Central memory CD8-positive, alpha-beta T cell (primary cell): ENCODE measurements at places on chromosomes 13 and 19.

DNA sequence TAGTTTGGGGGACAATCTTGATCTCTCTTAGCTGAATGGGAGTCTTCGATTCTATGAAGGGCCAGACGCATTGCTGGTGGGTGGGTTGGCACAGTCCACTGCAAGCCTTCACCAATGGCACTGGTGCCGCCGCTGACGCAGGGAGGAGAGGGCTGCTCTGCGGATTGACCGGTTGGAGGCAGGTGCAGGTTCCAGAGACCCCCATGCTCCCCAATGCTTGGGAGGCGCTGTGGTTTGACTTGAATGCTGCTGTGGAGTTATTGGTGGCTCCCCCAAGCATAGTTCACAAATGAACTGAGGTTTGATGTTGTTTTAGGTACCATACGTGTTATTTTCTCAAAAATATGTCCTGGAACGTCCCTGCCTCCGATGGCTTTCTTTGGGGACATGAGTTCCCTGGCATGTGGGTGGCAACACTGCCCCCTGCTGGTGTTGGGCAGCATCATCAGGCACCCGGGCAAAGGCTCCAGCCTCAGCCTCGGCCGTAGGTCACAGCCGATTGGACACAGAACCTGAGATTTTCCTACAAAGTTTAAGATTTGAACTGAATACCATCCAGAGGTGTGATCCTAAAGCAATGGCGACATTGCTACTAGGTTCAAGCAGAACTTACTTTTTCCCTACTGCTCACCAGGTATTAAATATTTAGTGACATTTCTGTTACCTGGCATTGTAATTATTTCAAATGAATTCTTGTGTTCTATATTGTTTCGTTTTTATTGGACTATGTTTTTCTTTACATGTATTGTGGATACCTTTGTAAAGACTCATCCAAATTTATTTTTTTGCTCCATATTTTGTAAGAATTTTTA lies 95.5 kb downstream of the ANKRD10 start:
- DNase-seq: peak; percentile 64

DNA sequence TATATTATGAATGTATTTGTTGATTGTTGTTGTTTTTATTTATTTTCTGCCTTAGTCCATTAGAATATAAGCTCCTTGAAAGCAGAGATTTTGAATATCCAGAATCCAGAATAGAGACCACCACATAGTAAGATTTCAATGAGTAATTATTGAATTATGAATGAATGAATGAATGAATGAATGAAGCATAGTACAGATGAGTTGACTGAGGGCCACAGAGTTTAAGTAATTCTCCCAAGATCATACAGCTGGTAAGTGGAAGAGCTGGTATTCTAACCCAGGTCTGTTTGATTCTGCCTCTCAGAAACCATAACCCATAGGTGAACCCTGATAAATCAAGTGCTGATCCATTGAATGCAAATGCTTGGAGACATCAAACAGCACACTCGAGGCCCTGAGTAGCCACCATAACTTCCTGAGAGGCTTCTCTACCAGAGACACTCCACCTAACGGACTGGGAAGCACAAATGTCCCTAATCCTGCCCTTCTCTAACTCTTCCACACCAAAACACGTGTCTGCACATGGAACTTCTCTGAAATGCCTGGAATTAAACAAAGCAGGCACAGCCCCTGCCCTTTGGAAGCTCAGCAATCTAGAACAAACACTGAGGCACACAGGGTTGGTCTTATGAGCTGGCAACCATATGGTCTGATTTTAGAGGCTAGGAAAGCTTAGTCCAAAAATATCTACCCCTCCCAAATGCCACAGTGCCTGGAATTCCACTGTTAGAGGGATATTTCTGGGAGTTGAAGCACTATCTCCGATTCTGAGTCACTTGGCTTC lies 190.1 kb downstream of the FOXO1 start:
- DNase-seq: no peak

DNA sequence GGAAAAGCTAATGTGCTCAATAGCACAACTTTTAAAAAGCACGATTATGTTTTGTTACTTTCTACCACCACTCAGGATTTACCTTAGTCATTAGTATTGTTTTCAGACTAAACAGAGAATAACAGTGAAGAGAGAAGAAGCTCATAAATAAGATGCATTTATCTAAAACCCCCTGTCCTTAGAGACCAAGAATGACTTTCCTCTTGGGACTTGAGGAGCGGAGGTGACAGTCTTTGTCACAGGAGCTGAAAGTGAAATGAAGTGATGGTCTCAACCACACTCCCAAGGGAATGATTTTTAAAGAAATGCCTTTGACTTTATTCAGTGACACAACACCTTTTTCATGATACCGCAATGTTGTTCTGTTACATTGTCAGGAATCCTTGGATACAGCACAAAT lies 190.6 kb upstream of the NBEA start:
- DNase-seq: no peak

DNA sequence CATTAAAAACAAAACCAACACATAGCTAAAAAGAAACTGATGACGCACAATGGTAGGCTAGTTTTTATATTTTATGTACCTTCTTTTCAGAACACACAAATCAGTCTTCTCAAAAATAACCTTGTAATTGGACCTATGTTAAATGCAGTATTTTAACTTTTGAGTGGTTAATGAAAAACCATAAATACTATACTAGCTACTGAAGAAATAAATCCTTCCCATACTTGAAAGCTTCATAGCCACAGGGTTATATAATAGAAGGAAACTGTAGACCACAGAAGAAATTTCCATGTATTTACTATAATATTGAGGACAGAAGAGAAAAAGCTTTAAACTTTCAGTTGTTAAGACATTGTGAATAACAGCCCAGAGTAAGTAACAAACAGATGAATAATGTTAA lies 1094.3 kb upstream of the SLC10A2 start:
- no peak for DNase-seq

DNA sequence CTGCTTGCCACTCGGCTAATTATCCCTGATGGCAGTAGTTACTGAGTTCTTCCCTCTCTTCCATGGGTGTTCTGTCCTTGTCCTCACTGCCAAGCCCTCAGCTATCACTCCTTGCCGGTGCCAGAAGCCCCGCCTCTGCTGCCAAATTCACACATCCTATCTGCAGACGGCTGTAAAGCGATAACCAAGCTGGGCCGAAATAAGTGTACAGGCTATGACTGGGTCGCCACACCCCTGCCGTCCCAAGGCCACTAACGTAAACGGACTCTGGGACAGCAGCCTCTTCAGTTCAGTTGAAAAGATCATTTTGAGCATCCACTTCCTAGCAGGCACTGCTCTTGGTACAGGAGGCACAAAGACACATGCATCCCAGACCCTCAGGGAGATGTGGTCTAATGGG lies 13.3 kb downstream of the SLC7A1 start:
- DNase-seq: no peak

GRCh38 chr19:54626757-54627156 lies 3.5 kb upstream of the LILRB1 start:
- no peak for DNase-seq

DNA sequence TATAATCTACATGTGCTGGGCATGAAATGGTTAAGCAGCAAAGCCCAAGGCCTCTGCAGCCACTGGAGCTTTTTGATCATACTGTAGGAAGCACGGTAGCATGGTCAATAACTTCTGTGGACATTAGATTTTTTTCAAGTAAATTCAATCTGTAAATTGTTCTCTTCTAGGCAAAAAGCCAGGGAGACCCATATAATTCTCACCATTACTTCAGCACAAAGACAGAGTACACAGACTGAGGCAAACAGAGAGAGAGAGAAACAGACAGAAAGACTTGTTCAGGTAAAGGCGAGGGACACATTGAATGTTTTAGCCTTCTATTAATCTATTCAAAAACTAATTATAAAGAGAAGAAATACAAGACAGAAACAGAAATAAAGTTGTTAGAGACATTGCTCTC lies 349.4 kb downstream of the RFC3 start:
- no peak for DNase-seq

DNA sequence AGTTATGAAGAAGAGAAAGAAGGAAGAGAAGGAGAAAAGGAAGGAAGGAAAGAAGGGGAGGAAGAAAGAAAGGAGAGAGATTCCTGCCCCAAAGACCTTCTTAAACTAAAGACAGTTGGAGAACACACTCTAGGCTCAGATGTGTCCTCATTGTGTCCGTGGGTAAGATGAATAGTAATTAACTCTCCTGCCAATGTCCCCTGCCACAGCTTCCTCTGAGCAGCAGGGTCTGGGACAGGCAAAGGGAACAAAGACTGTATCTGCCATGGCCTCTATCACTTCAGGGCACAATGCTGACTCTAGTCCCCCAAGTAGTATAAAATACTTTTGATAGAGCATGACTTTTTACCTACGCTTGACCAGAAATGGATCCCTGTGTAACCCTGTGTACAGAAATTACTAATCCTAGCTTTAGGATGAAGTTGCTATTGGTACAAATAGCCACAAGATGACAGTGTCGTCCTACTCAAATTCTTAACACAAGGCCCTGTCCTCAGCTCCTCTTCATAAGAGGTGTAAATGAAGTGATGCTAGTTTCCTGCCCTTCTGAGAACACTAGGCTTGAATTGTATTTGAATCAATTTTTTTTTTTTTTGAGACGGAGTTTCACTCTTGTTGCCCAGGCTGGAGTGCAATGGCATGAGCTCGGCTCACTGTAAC lies 186.2 kb upstream of the GPR12 start:
- DNase-seq: no peak

- DNase-seq: no peak
Observed at GRCh38 chr13:20438801-20439200, 86.9 kb downstream of the CRYL1 start.

DNA sequence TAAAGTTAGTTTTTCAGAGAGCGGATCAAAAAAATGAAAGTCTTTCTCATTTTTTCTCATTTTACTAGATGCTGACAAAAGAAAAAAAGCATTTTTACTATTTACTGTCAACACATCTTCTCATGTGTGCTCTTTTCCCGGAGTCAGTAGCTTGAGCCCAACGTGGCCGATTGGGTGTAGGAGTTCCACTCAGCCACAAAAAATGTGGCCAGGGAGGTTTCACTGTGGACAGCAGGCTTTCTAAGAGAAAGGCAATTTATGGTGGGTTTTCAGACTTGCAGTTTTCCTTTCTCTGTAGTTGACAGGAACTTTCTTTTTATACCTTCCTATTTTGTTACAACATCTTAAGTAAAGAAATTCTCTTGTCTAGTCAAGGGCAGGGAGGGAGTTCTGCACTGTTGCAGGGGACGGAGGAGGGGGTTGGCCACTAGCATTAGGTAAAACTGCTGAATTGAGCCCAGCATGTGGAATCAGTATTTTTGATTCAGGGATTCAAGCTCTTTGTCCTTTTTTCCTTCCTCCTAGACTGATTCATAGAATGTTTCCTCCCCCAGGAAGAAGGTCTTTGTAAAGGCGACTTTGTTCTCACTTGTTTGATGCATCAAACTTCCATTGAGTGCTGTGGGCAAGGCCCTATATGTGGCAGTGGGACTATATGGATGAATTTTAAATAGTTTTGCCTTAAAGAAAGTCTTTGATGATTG lies 123.1 kb downstream of the B3GLCT start:
- DNase-seq: no peak

GRCh38 chr13:63128716-63129115 lies 1713.1 kb upstream of the PCDH20 start:
- DNase-seq: no peak

DNA sequence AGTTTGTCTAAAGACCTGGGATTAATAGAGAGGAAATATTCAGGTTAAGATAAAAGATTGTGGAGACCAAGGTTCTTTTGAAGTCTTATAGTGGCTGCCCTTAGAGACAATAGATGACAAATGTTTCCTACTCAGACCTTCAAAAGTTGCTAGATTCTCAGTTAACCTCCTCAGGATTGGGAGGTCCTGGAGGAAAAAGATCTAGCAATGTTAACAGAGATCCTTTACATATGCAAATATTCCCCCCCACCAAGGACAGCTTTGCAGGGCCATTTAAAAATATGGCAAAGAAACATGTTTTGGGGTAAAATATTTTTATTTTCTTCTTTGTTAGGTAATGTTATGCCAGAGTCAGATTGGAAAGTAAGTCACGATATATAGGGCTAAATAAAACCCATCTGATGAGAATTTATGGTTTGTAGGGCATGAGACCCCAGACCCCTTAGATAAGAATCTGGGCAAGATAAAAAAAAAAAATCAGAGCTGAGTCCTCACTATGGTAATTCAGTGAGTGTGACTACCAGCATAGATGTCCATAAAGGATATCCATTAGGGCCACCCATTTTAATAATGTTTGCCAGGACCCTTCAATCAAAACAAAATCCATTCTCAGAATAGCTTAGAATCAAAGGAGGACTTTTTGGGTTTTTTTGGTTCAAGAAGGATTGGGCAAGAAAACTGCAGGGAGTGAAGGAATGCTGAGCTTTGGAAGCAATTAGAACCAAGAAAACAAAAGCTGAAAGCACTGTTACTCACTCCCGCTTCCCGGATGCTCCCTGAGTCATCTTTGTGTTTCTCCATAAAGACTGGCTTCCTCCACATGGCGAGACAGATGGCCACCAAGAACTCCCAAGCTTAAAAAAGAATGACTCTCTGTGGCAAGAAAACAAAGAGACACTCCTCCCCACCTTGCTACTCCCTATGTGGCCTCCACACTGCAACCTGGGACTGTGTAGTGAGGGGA lies 28.2 kb downstream of the VSTM1 start:
- DNase-seq: no peak

DNA sequence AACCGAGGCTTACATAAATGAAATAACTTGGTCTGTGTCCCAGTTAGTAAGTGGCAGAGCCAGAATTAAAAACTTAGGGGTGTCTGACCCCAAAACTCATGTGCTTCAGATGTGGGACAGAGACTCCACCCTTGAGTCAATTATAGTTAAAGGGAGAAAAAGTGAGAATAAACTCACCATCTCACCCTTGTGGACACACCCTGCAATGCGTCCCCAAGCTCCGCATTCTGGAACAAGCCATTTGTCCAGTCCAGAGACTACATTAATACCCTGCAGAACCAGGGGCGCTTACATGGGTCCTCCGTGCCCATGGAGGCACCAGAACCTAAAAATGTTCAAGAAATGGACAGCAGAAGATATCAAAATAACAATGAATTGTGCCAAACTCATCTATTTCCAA lies 207.0 kb upstream of the ZNF507 start:
- no peak for DNase-seq

DNA sequence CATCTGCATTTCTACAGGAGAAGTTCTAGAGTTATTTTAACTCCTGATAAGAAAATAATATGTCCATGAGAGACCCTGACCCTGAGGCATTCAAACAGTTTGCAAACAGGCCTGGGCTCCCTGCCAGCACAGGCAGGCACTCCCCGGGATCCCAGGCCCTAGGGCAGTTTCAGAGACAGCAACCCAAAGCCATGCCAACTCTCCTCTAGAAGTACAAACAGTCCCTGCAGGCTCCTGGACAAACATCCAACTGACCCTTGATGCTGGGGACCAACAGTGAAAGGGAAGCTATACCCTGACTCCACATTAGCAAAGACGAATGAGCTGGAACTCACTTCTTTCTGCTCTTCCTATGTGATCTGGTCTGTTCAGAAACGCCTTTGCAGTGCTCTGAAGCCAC lies 44.8 kb downstream of the CCDC70 start:
- no peak for DNase-seq

DNA sequence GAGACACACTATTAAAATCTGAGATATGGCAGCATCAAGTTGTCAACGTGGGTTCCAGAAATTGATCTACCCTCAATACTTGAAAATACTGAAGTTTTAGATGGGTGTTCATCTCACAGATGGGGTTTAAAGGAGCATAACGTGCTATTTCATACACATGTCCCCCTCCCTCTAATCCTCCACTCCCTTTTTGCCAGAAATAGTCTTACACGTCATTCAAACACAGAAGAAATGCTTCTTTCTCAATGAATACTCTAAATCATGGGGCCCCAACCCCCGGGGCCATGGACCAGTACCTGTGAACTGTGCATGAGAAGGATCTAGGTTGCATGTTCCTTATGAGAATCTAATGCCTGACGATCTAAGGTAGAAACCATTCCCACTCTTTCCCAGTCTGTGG lies 19.6 kb downstream of the KLF12 start:
- no peak for DNase-seq

GRCh38 chr19:15159251-15159650 lies 41.5 kb downstream of the NOTCH3 start:
- DNase-seq: no peak
